Inflammatory macrophage treated with lipopolysaccharide for 4 hours (primary cell): ENCODE measurements at places on chromosomes 4 and X.

- peak; percentile 72 for DNase-seq
Observed at GRCh38 chr4:109990261-109991257, 77.9 kb downstream of the EGF start.

DNA sequence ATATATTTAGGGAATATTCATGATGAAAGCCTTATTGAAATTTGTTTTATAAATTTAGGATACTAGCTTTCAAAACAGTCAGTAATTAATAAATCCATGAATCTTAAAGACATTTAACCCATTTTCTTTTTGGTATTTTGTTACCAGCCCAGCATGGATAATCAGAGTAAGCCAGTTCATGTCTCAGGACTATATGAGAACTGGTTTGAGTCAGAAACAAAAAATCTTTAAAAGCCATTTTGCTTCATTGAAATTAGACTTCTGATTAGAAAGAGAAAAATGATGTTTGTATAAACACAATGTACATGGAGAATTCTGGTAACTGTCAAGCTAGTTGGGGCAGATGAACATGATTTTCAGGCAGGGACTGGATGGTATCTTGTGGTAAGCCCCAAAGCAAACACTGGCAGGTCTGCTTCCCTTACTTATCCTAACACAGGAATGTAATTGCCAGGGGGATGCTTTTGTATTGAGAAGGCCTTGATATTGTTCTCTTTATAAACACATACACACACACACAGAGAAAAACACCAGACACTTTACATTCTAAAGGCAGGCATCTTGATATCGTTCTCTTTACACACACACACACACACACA lies 9.4 kb downstream of the ARHGAP10 start:
- DNase-seq = no peak

- DNase-seq = peak; percentile 97
Observed at GRCh38 chr4:184514121-184514988, 40.0 kb upstream of the IRF2 start.

DNA sequence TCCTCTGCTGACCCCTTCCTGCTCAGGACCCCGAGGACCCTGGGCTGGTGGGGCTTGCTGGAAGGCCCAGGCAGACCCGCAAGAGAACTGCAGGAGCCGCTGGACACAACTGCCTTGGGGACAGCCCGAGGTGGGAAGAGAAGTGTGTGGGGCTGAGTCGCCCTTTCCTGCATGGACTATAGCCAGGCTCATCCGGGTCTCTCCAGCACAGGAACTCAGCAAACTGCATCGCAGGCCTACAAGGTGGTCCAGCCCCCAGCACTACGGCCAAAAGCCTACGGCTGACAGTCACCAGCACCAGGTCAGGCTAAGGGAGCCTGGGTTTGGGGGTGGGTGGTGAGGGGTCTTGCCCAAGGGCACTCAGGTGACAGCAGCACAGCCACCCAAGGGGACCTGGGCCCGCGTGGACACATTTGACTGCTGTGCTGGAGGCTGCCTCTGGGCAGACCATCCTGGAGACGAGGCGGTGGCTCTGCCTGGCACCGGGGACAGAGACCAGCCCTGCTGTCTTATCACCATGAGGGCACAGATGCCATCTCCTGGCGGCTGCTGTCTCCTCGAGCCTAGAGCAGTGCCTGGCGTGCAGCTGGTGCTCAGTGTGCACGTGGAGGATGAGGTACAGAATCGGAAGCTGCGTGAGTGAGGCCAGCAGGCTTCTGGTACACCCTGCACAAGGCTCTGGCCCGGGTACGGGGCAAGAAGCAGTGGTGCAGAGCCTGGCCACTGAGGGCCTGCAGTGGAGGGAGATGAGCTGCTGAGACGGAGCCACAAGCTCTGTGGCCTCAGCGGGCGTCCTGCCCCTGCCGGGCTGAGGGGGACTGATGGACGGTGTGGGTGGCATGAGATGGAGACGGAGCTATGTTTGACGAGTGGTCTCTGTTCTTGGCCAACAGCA lies 15.1 kb downstream of the LRPAP1 start:
- no peak for DNase-seq

GRCh38 chr4:178165951-178166308 lies 723.7 kb upstream of the AGA start:
- DNase-seq = no peak

GRCh38 chrX:37684426-37684825 lies 1.2 kb upstream of the XK start:
- DNase-seq = no peak

- DNase-seq = no peak
Observed at GRCh38 chr4:6728320-6729029, 12.5 kb downstream of the BLOC1S4 start.

DNA sequence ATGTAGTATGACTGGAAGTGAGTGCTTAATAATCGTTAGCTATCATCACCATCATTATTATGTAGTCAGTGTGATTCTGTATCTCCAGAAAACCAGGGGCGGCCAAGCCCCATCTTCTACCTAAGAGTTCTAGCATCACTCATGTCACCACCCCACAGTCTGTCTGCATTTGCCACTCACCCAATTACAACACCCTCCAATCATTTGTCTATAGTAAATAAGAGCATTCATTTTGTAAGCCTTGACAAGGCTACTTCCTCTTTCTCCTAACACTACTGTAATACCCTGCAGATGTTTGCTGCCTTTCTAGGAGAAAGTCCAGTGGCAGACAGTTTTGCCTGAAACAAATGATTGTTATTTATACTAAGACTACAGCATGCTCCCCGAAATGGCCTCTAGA lies 15.8 kb upstream of the IL21 start:
- DNase-seq = peak; percentile 10

- no peak for DNase-seq
Observed at GRCh38 chr4:108144451-108144850, 24.3 kb downstream of the LEF1 start.

DNA sequence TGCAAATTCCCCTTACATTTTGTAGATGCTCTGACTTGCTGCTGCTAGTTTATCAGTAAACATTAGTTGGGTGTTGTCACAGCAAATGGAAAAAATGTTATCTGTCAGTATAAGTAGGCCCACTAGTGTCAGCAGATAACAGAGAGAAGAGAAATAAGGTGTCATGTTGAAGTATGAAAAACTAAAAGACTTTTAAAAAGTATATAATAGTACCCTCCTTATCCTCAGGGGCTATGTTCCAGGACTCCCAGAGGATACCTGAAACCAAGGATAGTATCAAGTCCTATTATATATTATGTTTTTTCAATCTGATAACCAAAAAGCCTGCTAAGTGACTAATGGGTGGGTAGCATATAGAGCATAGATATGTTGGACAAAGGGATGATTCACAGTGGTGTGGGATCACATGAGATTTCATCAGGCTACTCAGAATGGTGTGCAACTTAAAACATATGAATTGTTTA lies 11.6 kb upstream of the BMP2K start:
- peak; percentile 72 for DNase-seq

DNA sequence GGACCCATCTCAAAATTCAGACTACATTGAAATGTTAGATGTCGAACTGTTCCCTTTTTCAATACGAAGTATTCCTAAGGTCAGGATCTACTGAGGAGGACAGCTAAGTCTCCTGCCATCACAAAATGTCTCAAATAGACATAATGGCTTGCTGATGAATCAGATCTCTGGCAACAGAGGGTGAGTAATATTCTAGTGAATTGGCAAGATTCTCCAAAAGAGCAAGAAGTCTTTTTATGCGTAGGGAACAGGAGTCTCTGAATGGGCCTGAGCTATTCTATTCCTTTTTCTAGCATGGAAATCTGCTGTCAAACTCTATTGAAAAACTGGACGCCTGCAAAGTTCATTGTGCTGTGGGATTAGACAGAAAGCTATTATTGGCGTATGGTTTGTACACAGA lies 145.4 kb downstream of the FNIP2 start:
- DNase-seq = peak; percentile 49

DNA sequence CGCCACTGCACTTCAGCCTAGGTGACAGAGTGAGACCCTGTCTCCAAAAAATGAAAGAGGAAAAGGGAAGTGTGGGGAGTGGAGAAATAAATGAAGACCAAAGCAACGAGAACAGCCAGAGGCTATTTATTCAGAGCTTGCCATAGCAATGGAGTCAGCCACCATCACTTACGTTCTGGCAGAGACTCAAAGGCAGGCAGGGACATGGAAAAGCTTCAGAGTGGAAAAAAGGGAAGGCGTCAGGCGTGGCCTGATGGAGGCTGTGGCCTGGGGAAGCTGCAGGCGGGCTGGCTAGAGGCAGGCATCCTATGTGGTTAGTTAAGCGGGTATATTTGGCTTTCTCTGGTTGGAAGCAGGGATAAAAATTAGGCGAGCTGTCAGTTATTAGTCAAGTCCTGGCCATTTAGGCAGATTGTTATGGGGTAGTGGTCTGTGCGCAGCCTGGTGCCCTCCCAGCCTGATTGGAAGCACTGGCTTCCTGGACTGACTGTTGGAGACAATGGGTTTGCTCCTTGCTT lies 73.3 kb downstream of the DCTD start:
- DNase-seq = no peak

DNA sequence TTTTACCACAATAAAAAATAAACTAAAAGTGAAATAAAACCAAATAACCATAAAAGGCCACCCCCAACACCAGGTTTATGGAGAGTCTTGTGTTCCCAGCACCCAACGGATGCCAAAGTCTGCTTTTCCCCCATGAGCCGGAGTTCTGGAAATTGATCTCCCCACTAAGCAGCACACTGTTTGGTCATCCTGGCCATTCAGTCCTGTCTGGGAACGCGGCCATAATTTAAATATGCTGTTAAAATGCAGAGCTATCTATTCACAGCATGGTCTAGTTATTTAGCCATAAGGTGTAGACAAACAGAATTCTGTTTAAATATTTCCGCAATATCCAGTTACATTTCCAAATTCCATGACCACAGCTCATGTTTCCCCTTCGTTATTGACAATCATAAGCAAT lies 129.6 kb upstream of the TBL1X start:
- no peak for DNase-seq

DNA sequence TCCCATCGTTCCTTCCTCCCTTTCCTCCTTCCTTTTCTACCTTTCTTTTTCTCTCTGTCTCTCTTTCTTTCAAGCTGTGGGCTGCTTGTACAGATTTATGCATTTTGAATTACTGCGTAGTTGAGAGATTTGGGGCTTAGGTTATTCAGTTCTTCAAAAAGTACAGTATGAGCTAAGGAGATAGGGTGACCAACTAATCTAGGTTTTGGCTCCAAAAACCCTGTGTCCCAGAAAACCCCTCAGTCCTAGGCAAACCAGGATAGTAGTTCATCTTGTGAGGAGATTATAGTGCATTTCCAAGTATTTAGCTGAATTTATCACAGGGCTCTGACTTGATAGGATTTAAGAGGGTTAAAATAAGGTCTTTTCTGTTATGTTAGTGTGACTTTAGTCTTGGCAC lies 64.5 kb downstream of the NFKB1 start:
- no peak for DNase-seq

DNA sequence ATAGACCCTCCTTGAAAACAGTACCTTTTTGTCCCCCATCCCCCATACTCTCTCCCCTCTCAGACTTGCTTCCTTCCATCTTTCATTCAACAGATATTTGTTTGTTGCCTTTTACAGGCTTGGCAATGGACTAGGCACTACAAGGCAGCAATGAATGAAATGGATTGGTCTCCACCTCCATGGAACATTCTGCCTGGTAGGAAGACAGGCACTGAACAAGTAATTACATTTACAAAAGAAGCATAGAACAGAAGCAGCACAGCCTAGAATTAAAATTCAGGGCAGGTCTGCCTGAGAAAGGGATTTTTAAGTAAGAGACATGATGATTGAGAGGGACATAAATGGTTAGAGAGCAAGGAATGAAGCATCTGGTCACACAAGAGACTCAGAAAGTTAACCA lies 346.1 kb downstream of the GRXCR1 start:
- DNase-seq = no peak

GRCh38 chrX:2508648-2509335 lies 8.0 kb upstream of the DHRSX start:
- DNase-seq = no peak

DNA sequence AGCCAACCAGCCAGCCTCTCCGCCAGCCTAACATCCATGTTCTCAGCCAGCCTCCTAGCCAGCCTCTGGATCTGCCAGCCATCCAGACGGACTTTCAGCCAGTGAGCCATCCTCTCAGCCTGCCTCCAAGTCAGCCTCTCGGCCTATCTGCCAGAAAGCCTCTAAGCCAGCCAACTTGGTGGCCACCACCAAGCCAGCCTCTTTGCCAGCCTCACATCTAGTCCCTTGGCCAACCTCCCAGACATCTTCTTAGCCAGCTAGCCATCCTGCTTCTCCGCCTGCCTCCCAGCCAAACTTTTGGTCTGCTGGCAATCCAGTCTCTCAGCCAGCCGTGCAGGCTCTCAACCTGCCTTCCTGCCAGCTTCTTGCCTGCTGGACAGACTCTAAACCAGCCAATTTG lies 16.4 kb upstream of the ARAP2 start:
- no peak for DNase-seq

DNA sequence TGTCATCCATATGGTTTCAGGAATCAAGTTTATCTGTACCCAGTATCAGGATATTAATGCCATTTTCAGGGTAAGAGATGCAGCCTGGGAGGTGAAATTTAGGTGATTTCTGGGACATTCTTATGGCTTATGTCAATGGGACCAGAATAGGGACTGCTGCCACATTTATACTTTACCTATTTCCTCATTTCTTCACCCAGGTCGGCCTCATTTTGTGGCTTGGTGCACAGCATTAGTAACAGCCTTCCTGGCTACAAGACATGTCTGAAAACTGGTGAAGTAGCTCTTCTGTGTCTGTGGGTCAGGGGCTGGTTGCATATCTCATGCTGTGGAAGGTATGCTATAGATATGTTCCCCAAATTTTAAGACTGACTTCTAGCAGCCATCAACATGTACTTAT lies 284.8 kb downstream of the AFF2 start:
- no peak for DNase-seq

DNA sequence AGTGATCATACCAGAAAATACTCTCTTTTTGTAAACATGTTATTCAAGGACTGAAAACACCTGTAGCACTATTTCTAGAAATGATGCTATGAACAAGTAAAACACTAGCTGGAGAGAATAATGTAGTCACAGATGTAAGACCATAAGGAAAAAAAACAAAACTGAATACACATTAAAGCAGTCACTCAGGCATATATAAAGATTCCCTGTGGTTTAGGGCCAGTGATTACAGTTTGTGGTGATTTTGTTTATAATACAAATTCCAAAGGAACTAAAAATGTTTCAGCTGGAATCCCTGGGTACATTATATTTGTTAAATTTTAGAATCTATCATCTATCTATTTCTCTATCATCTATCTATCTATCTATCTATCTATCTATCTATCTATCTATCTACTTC lies 777.8 kb upstream of the FRG1 start:
- no peak for DNase-seq

- peak; percentile 13 for DNase-seq
Observed at GRCh38 chrX:135632353-135632752, 81.1 kb upstream of the CT45A1 start.

DNA sequence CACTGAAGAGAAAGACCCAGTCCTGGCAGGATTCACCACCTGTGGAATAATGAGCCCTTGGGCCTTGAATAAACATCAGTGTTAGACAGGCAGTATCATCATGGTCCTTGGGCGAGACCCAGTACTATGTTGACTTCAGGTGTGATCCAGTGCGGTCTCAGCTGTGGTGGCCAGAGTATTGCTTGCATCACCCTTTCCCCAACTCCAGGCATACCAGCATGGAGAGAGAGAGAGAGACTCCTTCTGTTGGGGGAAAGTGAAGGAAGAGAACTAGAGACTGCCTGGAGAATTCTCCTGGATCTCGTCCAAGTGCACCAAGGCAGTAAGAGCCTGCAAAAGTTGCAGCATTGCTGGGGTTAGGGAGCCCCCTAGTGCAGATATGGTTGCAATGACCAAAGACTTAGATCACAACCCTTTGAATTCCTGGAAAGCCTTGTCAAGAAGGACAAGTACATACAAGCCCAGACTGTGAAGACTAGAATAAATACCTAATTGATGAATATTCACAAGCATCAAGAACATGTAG lies 61.1 kb upstream of the VAMP7 start:
- DNase-seq = peak; percentile 52
